ENCODE measurements at places on chromosomes 7 and 10.
A peak's percentile ranks its signal among the peaks of the same experiment; 100 is the strongest.

DNA sequence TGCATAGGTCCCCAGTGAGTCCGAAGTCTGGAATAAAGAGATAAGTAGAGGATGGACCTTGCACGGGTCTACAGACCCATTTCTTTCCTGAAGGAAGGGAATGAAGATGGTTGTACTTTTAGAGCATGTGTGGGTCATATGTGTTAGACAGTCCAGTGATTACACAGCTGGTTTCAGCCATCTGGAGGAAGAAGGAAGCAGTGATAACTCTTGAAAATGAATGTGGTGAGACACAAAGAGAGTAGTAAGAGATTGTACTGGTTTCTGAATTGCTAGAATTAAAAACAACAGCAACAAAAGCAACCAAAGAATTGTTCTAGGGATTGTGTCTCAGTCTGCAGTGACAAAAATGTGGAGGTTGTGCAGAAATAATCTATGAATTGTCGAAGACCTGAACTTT lies 258.9 kb downstream of the SUGCT start:
- no peak for DNase-seq

DNA sequence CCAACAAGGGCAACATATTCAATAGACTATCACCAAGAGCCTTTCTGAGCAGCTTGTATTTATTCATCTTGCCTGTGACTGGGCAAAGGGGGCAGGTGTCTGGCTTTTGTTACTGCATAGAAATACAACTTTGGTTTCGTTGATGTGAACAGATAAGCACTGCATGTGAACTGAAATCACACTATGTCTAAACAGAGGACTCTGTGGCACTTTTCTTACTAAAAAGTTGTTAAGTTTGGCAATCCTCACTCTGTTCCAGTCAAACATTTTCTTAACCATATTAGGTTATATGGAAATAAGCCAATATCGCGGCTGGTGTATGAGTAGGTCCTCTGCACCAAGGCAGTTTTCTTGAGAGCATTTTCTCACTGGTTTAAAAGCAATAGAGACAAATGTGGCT lies 48.5 kb downstream of the CALD1 start:
- no peak for DNase-seq

DNA sequence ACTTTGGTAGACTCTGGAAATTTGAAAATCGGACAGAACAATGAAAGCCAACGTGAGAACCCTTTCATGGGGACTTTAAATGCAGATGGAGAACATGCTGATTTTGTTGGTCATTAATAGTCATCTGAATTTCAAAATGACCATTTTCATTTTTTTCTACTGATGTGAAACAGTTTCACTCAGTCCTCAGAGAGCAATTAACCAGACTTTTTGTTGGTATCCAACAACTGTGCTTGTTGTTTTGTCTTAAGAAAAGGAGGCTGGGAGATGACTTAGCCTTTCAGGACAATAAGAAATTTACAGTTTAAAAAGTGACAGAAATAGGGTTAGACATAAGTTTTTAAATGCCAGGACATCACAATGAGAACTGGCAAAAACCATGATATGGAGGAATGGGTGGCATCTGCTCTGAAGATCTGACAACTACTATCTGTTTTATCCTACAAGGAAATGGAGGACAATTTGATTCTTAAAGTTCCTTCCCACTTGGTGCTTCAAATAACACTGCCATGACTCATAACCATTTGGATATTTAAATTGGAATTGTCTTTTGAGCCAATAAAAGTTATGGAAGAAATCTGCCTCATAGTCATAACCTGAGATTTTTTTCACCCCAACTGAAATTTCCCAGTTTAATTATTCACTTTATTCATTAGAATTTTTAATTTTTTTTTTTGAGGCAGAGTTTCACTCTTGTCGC lies 87.2 kb upstream of the HPS1 start:
- no peak for DNase-seq

GRCh38 chr10:3264161-3264761 lies 91.7 kb upstream of the PITRM1 start:
- DNase-seq, result no peak

DNA sequence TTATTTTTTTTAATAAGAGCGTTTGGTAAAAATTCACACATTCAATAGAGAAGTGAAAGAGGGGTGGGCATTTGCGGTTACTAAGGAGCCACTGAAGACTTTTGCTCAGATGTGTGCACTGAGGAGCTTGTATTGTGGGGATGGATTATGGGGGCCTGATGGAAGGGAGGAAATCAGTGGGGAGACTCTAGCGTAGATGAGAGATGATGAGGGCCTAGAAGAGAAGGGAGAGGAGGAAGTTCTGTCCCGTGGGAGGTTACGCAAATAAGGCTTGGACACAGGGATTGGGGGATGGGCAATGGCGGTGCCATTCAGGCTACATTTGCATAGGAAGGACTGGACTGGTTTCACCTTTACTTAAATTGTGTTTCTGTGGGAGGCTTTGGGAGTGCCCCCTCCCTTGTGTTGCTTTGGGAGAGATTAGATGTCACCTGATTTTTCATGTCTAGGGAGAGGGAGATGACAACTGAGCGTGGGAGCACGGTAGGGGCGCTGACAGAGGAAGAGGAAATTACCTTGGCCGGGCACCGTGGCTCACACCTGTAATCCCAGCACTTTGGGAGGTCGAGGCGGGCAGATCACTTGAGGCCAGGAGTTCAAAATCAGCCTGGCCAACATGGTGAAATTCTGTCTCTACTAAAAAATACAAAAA lies 2.2 kb upstream of the HIP1 start:
- DNase-seq, result peak; percentile 35

DNA sequence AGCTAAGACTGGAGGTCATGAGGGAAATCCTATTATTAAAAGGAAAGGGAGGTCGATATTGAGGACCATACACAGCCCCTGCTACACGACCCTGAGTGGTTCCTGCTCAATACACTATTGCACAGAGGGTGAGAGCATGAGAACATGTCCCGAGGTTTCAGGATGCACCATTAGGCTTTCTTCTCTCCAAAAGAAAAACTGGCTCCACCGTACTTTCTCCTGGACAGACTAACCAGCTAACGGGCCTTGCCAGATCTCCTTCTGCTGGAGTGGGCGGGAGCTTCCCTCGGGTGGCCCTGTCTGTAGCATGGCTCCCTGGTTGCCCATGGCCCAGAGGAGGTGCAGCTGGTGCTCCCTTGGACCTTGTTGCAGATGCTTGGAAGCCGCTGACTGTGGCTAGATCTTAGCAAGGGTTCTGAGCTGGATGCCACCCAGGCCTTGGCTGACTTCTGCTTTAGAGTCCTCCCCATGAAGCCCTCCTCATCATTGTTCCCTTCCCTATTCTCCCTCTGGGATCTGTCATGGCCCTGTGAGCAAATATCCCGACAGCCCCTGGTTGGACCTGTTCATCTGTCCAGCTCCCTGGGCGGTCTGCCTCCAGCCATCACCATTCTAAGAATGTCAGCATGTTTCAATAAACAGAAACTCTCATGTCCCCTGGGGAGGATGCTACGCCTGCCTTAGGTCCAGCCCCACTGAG lies 52.9 kb upstream of the SHH start:
- no peak for DNase-seq

DNA sequence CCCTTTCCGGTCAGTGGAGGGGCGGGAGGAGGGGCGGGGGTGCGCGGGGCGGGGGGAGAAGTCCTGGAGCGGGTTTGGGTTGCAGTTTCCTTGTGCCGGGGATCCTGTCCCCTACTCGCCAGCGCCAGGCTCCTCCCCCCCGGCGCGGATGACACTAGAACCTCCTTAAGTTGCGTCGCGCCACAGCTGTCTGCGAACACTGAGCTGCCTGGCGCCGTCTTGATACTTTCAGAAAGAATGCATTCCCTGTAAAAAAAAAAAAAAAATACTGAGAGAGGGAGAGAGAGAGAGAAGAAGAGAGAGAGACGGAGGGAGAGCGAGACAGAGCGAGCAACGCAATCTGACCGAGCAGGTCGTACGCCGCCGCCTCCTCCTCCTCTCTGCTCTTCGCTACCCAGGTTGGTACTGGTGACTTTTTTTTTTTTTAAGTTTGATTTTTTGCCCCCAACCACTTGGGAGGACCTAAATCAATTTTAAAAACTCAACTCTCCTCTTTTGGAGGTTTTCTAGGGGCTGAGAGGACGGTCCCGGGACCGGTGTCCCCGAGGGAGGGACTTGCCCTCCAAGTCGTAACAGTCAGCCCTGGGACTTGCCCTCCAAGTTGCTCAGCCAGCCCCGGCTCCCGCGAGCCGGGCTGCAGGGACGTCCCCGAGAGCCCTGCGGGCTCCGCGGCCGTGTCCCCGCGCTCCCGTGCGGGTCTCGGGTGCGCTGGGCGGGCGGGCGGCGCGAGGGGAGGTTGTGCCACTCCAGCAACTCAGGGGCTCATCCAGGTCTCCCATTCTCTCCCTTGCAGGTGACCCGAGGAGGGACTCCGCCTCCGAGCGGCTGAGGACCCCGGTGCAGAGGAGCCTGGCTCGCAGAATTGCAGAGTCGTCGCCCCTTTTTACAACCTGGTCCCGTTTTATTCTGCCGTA lies at the start of gene GATA3:
Gene GATA3, plus strand, starts transcription at position 195 of the 914 bp plus-strand sequence. CDS start 968 bp downstream, outside the sequence.
- peak; percentile 61 for DNase-seq

DNA sequence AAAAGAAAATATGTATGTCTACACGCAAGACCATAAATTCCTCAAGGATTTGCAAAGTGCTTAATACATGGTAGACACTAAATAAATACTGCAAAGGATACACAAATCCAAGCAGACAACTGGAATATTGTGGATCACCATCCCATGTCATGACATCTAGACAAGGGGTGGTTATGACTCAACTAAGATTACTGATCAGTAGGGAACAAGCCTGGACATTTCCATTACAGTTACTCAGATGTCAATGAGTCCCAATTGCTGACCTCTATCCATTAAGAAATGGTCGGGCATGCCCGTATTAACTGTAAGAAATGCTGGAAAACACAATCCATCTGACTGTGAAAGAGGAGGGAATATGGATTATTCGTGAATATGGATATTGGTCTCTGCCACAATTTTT lies 27.6 kb upstream of the RUFY2 start:
- no peak for DNase-seq

DNA sequence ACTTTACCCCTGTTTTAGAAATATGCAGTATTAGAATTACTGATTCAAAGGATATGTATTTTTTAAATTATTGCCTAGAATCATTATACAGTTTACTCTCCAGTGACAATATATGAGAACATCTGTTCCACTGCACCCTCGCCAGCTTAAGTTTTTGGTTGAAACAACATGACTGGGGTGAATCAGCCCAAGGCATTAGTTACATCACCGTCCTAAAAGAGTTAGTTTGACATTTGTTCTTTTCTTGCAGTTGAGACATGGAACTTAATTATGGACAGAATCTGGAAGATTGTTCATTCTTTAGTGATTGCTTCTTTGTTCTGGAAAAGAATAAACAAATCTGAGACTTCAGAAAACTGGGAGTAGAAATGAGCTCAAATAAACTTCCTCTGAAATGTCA lies 167.3 kb upstream of the DKK1 start:
- DNase-seq, result no peak

DNA sequence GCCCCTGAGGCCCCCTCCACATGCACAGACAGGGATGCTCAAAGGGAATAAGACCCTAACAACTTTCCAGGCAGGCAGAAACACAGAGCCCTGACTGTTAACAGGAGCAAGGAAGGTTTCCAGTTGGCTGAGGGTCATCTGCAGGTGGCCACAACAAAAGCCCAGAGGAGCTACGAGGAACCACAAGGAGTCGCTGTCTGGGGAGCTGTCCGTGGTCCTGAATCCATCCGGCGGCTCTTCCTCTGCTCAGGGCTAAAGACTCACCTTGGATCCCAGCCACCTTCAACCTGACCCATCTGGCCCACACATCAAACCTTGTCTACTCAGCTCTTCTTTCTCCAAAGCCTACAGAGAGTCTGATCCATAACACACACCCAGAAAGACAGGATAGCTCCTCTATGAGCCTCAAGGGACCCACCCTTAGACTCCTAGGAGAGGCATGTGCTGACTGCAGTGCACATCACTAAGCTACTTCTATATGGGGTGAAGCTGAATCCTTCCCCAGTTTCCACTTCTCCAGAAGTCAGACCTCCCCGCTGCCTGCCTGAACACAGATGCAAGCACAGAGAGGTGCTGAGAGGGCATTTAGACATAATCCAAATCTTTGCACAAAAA lies 104.0 kb downstream of the SLIT1 start:
- DNase-seq, result peak; percentile 69

DNA sequence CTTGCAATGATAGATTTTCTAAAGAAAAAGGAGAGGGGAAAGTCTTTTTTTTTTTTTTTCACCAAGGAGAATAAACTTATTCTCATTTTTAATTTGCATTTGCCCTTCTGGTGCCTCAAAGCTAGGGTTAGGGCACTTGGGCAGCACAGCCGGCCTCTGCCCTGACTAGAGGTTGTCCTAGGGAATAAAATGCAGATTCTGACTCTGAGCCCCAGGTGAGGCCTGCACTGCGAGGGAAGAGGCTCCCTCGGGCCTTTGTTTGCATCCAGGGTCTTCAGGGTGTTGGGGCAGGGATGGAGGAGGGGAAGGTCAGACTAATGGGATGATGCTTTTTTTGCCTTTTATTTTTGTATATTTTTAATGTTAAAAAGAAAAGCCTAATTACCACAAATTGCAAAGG lies 7.8 kb downstream of the MYL7 start:
- DNase-seq, result no peak

GRCh38 chr7:44104860-44105771 lies 971 bp downstream of the AEBP1 start:
- no peak for DNase-seq

GRCh38 chr10:127866276-127867013 lies 26.3 kb downstream of the CLRN3 start:
- no peak for DNase-seq

DNA sequence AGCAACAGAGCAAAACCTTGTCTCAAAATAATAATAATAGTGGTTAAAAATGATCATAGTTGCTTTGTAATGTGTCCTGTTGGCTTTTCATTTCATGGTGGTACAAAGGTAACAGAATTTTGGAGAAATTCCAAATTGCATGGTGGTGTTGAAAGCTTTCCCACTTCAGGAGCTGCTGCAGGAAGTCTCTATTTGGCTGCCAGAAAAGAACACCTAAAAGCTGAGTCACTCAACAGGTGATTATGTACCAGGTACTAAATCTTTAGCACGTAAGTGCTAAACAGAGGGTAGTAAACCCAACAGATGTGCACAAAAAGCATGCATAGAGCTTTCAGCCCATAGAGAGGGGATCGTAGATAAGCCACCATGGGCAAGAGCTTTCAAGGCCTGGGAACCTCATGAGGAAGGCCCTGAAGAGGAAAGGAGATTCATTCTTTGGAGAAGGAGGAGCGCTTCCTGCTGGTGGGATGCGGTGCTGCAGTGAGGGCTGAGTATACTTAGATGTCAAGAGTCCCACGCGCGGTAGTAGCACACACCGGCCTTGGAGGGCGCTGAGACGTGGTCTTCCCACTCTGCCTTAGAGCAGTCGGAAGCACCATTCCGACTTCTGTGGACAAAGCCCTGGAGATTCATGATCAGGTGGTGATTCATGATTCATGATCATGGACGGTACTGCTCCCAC lies 118.7 kb downstream of the RALA start:
- DNase-seq, result no peak

DNA sequence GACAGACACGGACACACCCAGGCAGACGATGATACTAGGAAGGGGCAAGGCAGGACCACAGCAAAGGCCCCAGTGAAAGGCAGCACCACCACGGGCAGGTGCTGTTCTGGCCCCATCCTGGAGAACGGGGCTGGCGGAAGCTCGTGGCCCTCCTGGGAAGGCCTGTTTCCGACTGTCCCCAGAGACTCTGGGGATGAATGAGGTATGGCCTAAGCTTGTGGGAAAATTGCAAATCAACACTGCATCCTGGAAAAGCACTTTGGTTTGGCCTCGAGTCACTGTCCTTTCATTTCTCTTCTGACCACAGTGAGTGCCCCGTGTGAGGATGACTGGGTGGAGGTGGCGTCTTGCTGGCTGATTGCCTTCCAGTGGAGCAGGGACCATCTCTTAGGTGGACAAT lies 81.6 kb upstream of the ANLN start:
- no peak for DNase-seq

All from psoas muscle (tissue), 8 donors.